Neural crest cell (in vitro differentiated cells): ENCODE measurements at places on chromosomes 16 and 17.

DNA sequence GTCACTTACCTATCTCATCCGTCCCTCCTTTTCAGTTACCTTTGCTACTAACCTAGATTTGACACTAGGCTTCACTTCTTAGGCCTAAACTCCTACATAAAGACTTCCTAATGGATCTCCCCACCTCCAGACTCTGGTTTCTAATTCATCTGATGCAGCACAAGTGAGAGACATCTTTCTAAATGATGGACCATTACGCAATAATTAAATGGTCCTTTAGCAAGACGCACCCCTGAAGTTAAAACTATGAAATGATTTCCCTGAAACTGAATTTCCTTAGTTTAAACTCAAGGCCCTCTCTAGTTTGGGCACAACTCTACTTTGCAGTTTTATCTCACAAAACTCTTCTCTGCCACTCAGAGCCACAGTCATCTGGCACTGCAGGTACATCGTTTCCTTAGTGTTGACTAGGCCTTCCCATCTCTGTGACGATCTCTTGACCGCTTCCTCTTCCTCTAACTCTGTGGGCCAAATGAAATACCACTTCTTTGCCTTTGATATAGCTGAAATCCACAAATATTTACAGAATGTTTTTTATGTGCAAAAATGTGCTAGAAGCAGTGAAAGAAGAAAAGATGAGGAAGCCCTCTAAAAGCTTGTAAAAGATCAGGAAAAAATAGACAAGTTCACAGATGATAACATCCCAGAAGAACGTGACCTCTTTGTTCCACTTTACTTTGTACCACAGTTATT lies 3.3 kb downstream of the SYNRG start:
- no peak for DNase-seq

DNA sequence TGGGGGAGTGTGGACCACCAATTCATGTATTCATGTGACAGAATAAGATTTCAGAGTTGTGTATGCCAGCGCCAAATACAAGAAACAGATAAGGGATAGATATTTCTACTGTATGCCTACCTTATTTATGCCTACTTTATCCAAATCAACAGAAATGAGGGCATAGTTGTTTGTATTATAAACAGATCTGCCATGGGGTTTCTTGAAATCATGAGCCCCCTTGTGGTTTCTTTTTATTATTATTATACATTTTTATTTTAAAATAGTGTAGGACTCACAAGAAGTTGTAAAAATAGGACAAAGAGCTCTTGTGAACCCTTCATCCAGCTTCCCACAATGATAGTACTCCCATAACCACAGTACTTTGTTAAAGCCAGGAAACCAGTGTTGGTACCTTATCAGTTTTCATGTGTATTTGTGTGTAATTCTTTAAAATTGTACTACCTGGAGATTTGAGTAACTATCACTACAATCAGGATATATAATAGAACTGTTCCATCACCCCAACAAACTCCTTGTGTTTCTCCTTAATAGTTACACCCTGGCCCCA lies 229.4 kb downstream of the CCDC182 start:
- DNase-seq: no peak

DNA sequence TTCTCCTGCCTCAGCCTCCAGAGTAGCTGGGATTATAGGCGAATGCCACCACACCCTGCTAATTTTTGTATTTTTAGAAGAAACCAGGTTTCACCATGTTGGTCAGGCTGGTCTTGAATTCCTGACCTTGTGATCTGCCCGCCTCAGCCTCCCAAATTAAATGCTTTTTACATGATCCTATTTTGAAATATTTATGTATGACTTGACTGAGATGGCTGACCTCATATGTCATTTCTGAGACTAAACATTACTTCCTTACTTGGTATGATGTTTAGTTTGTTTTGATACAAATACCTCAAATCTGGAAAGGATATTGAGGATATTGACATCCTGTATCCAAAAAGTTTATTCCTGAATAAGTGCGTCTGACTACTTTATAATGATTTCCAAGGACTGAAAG lies 11.9 kb downstream of the CALCOCO2 start:
- no peak for DNase-seq

DNA sequence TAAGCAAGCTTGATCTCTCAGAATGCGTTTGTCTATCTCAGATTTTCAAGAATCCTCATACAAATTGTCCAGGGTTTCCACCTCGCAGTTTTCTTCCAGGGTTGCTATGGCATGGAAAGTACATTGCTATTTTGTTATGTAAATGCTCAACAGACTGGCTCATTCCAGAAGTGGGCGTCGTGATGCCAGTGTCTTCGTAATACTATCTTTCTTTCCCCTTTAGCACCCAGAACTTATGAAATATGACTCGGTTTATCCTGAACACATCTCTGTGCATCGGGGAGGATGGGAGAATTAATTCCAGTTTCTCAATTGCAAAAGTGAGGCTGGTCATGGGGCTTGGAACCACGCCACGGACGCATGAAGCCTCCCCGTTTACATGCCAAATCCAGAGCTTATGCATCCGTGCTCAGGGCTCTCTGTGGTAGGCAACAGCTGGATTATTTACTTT lies 405.0 kb downstream of the WWOX start:
- DNase-seq: no peak

GRCh38 chr16:87895641-87896141 lies 26.4 kb upstream of the SLC7A5 start:
- DNase-seq: no peak

DNA sequence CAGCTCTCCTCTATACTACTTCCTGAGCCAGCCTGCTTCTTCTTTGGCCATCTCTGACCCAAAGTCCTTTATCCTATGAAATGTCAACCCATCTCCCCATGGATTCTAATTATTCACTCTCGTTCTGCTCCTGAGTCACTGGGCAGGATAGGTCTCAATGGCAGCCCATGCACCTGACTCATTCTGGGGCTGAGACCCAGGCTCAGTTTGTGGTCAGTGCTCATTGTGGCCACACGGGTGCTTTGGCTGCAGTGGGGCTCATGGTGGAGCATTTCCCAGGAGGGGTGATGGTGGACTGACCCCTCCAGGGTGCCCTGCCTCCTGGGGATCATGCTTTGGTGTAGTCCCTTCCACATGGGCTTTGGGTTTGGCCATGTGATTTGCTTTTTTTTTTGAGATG lies 154.8 kb upstream of the WSCD1 start:
- DNase-seq: no peak

- DNase-seq: no peak
Measured at GRCh38 chr17:27049104-27049784, 244.7 kb upstream of the WSB1 start.

DNA sequence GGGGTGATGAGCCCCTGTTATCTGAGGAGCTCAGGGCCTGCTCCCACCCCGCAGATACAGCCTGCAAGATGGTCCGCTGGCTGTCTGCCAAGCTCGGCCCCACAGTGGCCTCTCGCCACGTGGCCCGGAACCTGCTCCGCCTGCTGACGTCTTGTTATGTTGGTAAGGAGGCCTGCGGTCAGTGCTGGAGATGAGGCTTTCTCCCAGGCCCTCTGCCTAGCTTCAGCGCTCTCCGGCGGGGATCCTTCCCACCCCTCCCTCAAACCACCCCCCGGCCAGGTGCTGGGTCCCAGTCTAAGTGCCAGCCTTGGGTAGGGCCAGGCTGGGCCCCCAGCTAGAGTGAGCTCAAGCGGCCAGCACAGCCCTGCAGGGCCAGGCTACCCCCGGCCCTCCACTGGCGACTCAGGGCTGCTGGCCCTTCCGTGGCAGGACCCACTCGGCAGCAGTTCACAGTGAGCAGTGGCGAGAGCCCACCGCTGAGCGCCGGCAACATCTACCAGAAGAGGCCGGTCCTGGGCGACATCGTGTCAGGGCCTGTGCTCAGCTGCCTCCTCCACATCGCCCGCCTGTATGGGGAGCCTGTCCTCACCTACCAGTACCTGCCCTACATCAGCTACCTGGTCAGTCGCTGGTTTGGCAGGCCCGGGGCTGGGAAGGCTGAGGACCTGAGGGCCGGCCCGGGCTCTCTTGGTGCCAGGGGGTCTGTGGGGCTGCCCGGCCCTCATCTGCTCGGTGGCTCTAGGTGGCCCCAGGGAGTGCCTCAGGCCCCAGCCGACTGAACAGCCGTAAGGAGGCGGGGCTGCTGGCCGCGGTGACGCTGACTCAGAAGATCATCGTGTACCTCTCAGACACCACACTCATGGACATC lies 6.1 kb downstream of the WDR81 start:
- DNase-seq: no peak

DNA sequence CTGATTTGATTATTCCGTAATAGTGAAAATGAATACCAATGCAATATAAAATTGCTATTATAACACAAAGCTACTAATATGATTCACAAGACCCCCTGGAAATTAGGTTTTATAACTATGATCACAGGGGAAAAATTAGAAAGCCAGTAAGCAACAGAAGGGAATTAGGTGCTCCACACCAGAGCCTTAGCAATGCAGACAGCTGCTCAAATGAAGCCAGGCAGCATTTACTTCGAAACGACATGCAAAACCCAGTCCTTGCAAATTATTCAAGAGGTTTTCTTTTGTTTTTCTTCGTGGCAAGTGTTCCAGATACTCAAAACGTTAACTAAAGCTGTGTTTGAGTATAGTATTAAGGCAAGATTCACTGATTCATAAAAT lies 47.9 kb downstream of the TOX3 start:
- DNase-seq: no peak

DNA sequence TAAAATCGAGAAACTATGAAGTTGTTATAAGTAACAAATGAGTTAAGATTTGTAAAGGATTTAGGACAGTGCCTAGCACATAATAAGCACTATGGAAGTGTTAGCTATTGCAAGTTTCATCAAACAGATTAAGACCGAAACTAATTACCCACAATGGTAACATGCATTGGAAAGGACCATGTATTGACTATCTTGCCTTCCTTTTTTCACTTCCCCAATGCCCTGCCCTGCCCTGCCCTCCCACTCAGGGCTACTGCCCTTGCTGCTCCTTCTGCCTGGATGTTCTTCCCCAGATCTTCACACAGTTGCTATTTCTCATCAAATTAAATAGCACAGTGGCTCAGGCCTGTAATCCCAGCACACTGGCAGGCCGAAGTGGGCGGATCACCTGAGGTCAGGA lies 202.1 kb upstream of the PSMD7 start:
- no peak for DNase-seq

GRCh38 chr17:3922765-3923164 lies 6.5 kb upstream of the P2RX1 start:
- DNase-seq: no peak

- no peak for DNase-seq
Measured at GRCh38 chr16:89493776-89494175, 3.4 kb upstream of the ANKRD11 start.

- DNase-seq: peak; percentile 69
Measured at GRCh38 chr16:88437367-88437964, 15.6 kb upstream of the ZFPM1 start.

GRCh38 chr16:51567911-51568310 lies 416.8 kb upstream of the SALL1 start:
- DNase-seq: no peak

GRCh38 chr17:58302919-58303585 lies 22.3 kb upstream of the MPO start:
- no peak for DNase-seq

- DNase-seq: no peak
Measured at GRCh38 chr17:7260651-7261378, 1.5 kb downstream of the CLDN7 start.

- DNase-seq: no peak
Measured at GRCh38 chr16:85967111-85967510, 68.1 kb downstream of the IRF8 start.

DNA sequence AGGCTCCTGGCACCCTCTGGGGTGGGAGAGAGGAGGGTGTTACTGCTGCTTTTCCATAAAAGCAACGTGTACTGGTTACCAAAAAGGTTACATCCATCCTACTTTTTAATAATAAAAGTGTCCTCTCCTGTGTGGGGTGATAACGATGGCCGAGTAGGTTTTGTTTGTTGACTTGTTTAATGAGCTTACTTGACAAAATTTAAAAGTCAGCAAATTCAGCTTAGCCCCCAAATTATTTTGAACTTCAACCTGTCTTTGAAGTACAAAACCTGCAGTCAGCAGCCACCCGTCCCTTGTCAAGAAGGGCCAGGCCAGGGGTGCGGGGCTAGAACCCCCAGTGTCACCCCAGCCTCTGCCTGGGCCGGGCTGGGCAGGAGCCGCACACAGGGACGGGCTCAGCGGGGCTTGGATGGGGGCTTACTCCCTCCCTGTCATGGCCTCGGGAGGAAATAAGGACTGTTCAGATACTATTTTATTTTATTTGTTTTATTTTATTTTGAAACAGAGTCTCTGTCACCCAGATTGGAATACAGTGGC lies 103.9 kb upstream of the CHMP6 start:
- no peak for DNase-seq

- no peak for DNase-seq
Measured at GRCh38 chr17:8438441-8438840, 2.8 kb downstream of the NDEL1 start.

DNA sequence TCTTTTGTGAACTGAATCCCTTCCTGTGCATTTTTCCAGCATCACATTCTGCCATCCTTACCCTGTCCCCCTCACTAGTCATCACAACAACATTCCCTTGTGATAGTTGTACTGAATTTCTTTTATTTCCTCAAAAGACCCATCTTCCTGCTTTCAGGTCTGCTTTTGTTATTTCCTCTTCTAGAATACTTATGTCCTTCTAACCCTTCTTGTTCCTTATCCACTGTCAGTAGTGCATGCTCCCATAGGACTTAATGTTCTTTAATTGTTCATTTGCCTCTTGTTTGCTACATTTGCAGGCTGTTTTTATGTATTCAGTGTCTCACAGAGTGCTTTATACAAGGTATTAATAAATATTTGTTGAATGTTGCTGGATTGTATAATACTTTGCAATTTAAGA lies 73.0 kb downstream of the BCAS3 start:
- no peak for DNase-seq

DNA sequence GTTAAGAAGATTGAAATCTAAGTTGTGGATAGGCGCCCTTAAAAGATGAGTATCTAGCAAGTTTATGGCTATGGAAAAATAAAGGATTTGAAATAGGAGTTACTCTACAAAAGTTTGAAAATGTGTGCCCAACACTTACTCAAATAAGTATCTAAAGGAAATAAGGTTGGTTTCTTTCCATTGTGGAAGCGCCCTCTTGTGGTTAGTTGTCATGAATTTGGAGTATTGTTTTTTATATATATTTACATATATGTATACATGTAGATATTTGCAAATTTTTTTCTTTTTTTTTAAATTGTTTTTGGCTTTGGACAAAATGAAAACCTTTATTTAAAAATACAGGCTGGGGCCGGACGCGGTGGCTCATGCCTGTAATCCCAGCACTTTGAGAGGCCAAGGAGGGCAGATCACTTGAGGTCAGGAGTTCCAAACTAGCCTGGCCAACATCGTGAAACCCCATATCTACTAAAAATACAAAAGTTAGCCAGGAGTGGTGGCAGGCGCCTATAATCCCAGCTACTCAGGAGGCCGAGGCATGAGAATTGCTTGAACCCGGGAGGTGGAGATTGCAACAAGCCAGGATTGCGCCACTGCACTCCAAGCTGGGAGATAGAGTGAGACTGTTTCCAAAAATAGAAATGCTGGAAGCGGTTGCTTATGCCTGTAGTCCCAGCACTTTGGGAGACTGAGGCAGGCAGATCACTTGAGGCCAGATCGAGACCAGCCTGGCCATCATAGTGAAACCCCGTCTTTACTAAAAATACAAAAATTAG lies 24.0 kb upstream of the VPS4A start:
- peak; percentile 18 for DNase-seq
